ENCODE measurements at places on chromosomes 16 and 17.
A peak's percentile ranks its signal among the peaks of the same experiment; 100 is the strongest.

DNA sequence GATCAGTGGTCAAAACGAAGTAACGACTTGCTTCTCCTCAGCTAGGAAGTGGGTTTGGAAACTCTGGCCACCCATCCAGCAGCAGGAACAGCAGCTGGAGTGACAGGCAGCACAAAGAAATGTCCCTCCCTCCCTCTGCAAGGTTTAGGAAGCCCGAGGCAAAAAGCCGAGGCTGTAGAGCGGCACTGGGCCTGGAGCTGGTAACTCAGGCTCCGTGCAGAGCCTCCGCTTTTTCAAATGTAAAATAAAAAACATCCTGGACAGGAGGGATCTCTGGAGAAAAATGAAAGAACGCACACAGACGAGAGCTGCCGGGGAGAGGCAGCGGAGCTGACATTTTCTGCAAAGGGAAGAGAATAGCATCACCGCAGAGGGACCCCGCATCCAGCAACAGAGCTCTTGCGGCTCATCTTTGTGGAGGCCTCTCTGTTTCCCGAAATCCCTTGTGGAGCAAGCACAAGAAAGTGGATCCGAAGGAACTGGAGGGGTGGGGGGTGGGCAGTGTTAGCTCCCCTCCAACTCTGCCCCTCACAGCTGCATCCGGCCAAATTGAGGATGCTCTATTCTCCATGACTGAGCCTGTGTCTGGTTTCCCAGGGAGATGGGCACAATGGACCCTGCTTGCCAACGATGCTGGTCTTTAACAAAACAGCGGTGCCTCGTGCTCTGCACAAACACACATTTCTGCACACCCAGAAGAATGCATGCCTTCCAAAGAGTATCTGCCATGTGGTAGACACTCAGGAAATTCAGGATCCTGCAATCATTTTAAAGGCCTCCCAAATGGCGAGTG is 335.5 kb upstream of the ZFHX3 start:
- peak; percentile 3 for DNase-seq

DNA sequence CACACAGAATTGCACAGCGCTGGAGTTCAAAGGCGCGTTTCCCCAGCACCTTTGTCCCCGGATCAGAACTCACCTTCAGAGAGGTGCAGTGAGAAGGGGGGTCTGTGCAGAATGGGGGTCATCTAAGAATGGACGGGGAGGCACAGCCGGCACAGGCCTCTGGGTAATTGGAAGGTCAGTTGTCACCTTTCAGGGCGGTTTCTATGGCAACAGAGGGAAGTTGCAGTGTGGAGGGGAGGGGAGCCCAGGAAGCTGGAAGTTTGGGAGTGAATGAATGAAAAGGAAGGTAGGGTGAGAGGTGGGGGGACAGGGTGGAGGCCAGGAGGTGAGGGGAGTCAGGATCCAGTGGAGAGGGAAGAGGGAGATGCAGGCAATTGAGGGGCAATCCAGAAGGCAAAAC is 12.4 kb upstream of the KCNG4 start:
- no peak for DNase-seq

DNA sequence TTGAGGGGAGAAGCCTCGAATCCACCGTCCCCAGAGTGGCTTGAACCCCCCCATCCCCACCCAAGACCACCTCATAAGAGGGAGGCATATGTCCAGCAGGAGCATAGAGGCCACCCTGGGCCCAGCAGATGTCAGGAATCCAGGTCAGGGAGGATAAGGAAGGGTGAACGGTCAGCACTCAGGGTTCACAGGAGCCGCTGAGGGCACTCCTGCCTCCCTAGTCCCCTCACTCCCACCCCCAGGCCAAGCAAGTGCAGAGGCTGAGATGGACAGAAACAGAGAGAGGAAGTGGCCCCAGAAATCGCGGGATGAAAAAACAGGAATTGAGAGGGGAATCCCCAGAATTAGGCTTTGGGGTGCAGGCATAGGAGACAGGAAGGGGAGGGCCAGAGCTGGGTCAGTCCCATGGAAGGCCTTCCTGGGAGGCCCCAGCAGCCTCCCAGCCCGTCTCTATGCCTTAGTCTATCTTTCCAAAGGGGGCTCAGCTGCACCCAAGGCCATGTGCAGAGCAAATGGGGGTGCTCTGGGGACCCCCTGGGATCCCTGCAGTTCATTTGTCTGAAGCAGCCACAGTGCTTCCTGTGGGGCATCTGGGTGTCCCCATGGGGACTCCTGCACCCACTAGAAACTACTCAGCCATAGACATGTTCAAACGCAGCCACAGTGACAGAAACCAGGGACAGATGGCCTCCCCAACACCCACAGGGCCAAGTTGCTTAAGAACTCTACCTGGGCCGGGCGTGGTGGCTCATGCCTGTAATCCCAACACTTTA is 1.7 kb downstream of the CMTM3 start:
- DNase-seq, result no peak

GRCh38 chr16:14628806-14629611 is 1.1 kb downstream of the PARN start:
- DNase-seq, result no peak

DNA sequence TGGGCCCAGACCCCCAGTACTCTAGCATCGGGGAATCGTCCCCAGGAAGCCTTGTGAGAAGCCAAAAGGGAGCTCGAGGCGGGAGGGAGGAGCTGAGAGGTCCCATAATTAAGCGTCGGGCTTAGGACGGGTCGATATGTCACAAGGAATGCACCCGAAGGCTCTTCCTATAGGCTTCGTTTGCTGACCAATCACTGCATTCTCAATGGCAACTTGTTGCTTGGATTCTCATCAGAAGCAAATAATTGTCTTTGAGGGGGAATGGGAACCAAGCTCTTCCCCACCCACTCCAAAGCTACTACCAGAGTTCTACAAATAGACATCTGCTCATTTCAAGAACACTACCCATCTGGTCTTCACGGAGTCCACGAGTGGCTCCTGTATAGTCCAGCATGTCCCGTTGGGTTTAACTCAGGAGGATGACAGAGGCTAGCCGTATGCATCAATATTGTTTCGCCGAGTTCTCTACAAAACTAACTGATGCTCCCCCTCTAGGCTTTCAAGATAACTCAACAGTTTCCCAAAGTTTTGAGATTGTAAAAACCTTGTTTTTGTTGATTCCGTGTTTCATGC is 628 bp upstream of the BLMH start:
- DNase-seq, result no peak

DNA sequence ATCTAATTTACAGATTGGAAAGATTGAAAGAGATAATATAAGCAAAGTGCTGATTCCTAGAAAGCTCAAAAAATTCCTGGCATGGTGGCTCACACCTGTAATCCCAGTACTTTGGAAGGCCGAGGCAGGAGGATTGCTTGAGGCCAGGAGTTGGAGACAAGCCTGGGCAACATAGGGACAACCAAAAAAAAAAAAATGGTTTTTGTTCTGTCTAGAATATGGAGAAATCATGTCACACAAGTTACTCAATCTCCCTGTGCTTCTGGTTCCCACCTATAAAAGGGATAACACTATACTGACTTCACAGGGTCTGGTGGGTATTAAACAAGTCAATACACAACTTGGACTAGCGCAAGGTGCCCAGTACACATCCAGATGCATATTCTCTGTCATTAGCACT is 18.4 kb downstream of the ARHGAP17 start:
- no peak for DNase-seq

DNA sequence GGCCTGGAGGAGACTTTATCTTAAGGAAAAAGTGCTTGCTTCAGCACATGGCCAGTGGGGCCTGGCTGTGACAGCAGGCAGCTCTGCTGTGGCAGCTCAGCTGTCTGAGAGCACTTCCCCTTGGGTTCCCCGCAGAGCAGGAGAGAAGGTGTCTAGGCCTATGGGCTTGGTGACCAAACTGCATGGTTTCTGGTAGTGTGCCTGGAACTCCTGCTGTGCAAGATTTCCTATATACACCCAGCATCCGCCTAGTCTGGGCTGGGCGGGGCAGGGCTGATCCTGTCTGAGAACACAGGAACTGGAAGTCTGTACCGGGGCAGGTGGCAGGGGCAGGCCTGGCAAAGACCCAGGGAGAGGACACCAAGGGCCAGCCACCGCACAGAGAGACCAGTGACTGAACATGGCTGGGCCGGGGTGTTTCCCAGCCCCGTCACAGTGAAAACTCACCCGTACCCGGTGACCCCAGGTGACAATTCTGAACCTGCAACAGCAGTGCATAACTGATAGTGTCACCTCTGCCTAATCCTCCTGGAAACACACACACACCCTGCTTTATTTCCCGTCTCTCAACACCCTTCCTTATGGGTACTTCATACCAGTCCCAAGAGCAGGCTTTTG is 39.3 kb downstream of the CHD9 start:
- DNase-seq, result peak; percentile 58

DNA sequence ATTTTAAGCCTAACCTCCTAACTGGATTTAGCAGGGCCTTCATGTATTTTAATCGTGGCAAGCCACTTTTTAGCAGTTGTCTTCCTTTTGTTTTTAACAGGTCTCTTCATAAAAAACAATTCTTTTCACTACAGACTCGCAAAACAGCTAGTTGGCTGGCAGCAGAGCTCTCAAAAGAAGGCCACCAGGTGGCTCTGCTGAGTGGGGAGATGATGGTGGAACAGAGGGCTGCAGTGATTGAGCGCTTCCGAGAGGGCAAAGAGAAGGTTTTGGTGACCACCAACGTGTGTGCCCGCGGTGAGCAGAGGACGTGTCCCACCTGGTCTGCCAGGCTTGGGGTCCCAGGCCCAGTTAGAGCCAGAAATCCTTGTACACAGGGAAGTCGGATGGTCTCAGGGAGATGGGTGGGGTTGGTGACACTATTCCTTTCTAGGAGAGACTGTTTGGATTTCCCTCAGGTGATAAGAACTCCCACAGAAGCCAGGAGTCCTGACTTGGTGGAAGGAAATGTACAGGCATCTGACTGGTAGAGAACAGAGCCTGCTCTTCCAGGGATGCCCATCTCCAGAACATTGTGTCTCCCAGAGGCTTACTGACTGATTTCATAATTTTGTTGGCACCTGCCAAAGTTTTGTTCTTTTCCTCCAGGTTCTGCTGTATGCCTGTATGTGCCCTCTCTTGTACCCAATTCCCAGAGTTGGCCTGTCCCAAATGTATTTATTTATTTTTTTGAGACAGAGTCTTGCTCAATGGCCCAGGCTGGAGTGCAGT is 14.9 kb upstream of the DDX19A start:
- DNase-seq, result no peak

DNA sequence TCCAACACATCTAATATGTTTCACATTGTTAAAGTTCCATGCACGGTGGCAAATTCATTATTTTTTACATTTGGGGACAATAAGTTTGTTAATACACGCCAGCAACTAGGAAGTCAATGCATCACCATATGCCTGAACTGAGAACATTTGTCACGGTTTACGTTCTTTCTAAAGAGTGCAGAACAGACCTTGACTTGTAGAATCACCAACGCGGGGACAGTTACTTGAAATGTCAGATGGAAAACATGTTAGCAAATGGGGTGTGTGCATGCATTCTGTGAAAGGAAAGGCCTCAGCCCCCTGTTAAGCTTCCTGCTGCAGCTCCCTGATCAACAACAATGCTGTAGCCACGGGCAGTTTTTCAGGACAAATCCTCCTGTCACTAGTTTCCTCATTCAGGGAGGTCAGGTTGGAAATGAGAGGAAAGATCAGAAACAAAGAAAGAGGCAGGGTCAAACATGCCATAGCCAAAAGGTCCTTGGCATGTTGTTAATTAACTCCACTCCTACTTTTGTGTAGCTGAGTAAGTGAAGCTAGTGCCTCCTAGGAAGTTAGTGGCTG is 18.4 kb downstream of the SMIM36 start:
- no peak for DNase-seq

DNA sequence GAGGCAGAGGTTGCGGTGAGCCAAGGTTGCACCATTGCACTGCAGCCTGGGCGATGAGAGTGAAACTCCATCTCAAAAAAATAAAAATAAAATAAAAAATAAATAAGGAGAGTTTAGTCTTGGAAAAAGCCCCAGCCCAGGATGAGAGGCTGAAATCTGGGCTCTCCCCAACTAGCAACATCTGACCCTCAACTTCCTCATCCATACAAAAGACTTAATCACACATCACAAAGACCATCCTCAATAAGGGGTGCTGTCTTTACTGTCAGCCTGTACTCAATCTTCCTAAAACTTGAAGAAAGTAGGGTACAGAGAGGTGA is 11.4 kb upstream of the SLC4A1 start:
- DNase-seq, result no peak

- no peak for DNase-seq
Measured at GRCh38 chr17:19946921-19947320, 30.7 kb downstream of the AKAP10 start.

GRCh38 chr16:2811703-2812471 is 5.2 kb upstream of the PRSS21 start:
- DNase-seq, result no peak

DNA sequence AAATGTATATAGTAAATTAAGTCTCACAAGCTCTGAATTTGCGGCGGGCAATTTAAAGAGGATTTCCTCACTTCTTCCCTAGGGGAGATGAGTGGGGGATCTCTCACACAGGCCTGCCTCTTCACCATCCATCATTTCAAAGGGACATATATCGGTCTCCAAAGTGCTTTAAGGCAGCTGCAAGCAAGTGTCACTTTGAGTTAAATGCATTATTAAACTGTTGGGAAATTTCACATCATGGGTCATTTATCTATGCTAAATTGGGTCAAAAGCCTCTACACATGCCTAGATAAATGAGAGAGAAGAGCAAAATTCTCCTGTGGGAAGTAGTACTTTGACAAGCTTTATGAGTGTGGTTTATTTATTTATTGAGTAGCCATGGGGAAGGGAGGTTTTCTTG is 1106.1 kb upstream of the GOT2 start:
- no peak for DNase-seq

DNA sequence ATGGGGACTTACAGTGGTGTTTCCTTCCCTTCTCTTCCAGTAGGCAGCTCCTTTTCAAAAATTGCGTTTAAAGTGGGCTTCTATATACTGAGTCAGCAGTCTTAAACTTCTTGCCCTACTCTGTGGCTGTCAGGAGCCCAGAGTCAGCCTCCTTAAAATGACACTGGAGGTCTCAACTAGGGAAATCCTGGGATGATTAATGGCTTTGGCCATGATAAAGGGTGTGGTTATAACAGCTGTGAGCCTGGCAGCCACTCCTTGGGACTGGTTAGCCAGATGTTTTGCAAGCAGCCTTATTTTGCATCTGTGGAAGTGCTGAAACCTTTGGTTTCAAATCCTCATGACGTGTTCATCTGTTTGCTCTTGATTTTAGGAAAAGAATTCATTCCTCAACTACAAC is 25.0 kb downstream of the TAC4 start:
- DNase-seq, result no peak

DNA sequence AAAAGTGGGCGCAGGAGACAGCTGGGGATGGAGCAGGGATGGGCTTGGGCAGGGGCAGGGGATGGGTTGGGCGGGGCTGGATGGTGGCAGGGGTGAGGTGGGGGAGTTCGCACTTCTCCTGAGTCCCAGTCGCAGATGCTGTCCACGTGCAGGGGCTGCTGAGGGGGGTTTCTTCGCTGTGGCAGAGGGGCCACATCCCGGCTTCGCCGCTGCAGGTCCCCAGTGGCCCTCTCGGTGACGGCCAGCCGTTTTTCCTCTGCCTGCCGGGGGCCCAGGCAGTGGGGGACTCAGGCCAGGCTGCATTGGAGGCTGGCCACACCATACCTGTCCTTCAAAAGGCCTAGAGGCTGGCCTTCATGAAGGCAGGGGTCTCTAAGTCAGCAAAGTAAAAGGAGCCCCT is 8.3 kb downstream of the EVPL start:
- DNase-seq, result no peak

- no peak for DNase-seq
Measured at GRCh38 chr16:68081861-68082628, 3.1 kb upstream of the NFATC3 start.

- no peak for DNase-seq
Measured at GRCh38 chr17:8956465-8956902, 9.0 kb downstream of the PIK3R5 start.

GRCh38 chr16:56382459-56382858 is 42.9 kb downstream of the AMFR start:
- DNase-seq, result no peak

Measured in hippocampal formation (tissue), 2 donors.